ENCODE measurements at places on chromosomes 4 and X. TPM values are rescaled to one million over a fixed set of nuclear protein-coding genes. Genes with fewer than 3 reads are reported as not detected.

DKK2 gene
- not detected for total RNA-seq

CLDN2 gene
- not detected for total RNA-seq

UGT2B10 gene
- not detected for total RNA-seq

- DNase-seq: no peak
These were observed 303.1 kb upstream of the GIMD1 start for GRCh38 chr4:106671716-106672115.

GRCh38 chr4:5712517-5712916 lies 1.5 kb downstream of the EVC start:
- DNase-seq: no peak

Data from activated naive CD8-positive, alpha-beta T cell treated with anti-CD3 and anti-CD28 coated beads for 36 hours (primary cell).